ENCODE measurements at places on chromosomes 1 and 21. TPM values are rescaled to one million over a fixed set of nuclear protein-coding genes. Genes with fewer than 3 reads are reported as not detected.

The TMEM269 gene
- polyA plus RNA-seq, result not detected

The GNAI3 gene
- polyA plus RNA-seq, result 9.4 TPM

The SLAMF9 gene
- not detected for polyA plus RNA-seq

The KCNJ9 gene
- polyA plus RNA-seq, result not detected

The S100A14 gene
- polyA plus RNA-seq, result not detected

The RIMKLA gene
- polyA plus RNA-seq, result 0.15 TPM

All from naive B cell (primary cell).